ENCODE measurements at places on chromosomes 6 and 20.
A peak's percentile ranks its signal among the peaks of the same experiment; 100 is the strongest.

DNA sequence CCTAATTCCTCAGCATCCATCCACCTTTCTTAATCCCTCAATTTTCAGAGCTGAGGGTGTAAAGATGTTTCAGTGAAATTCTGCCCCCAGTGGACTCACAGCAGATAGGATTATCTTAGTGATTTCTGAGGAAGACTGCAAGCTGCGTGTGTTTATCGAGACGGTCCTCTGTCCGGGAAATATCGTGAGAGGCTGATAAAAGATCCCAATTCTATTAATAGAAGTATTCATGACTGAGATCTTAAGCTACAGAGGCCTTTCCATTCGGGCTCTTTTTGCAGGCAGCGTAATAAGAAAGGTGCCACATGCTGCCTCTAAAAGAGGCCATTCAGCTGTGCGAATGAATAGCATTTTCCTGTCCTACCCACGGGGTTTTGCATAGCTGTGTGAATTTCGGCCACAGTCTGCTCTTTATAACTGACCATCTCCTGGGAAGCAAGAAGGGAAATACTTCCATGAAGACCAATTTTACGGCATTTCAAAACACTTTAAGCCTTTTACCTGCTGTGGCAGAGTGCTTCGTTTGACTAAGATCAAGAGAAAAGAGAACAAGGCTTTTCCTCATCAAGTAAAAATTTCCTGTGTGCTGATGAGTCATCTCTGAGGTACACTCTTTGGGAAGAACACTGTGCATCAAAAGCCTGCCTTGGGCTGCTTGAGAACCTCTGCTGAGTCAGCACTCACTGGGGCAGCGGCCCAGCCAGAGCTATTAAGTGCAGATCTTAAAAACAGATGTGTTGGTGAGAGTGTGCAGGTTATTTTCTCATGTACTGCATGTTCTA lies 208.8 kb downstream of the ARHGAP18 start:
- peak; percentile 99 for DNase-seq

DNA sequence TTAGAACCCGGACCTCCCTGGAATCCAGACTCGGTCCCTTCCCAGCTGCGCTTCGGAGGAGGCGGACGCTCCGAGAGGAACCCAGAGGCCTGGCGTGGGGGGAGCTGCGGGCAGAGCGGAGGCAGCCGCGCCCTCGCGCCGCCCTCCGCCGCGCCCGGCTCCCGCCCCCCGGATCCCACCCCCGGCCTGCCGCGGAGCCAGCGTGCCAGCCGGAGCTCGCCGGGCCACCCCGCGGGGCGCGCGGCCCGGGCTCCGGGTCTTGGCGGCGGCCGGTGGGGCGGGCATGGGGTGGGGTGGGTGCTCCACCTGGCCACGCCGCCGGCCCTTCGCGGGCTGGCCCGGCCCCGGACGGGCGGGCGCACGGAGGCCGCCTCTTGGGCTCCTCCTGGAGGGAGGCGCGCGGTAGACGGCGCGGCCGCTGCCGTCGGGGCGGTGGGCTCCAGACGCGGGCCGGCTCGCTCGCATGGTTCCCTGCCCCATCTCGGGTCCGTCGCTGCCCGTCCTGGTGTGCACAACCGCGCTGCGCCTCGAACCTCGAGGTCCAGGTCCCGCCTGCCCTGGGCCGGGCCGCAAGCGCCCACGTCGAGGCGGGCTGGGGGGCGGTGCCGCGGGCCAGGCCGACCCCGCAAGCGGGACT lies 592 bp upstream of the CDYL start:
- DNase-seq, result no peak

GRCh38 chr6:24445704-24446103 lies 43.0 kb downstream of the MRS2 start:
- DNase-seq, result no peak

- DNase-seq, result no peak
Observed at GRCh38 chr6:116445102-116445501, 16.1 kb upstream of the CALHM6 start.

DNA sequence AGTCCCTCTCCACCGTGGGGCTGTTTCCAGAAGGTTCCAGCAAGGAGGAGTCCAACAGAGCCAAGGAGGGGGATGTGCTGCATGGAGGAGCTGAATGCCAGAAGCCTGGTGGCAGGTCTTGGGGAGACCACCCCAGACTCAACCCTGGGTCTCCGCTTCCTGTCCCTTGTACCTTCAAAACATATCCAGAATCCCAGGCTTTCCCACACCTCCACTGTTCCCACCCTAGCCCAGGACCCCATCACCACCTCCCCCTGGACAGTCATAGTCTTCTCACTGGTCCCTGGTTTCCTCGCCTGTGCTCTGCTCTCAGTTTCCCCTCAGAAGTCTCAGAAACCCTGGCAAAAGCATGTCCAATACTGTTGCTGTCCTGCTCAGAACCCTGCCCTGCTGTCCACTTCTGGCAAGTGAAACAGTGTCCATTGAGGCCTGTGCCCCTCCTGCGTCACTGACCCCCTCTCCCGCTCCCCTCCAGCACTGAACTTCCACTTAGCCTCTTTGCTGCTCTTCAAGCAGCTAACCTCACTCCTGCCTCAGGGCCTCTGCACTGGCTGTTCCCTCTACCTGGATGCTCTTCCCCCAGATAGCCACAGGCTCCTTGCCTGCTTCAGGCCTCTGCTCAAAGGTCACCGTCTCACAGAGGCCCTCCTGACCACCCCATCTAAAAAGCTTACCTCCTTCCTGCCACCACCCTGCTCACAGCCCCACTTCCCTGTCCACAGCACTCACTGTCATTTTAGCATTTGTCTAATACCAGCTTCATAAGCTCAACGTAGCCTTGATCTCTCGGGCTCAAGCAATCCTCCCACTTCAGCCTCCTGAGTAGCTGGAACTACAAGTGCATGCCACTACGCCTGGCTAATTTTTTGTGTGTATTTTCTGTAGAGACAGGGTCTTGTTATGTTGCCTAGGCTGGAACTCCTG lies 169.2 kb downstream of the GRM4 start:
- no peak for DNase-seq

DNA sequence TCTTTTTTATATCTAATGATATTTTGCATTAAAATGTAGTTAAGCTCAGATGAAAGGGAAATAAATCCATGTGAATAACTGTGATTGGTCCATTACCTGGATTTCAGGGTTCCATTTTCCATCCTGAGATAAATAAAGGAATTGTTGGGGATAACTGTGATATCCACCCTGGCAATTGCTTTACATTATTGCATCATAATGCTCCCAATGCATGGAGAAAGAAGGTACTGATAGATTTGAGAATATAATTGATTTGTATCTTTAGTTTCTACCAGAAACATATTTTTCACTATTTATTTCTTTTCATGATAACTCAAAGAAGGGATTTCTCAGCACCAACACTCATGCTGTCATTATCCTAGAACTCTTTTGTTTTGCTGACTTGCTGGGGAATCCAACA lies 102.0 kb upstream of the KCNQ5 start:
- DNase-seq, result no peak

- DNase-seq, result no peak
Observed at GRCh38 chr6:17200395-17200794, 80.8 kb upstream of the RBM24 start.

DNA sequence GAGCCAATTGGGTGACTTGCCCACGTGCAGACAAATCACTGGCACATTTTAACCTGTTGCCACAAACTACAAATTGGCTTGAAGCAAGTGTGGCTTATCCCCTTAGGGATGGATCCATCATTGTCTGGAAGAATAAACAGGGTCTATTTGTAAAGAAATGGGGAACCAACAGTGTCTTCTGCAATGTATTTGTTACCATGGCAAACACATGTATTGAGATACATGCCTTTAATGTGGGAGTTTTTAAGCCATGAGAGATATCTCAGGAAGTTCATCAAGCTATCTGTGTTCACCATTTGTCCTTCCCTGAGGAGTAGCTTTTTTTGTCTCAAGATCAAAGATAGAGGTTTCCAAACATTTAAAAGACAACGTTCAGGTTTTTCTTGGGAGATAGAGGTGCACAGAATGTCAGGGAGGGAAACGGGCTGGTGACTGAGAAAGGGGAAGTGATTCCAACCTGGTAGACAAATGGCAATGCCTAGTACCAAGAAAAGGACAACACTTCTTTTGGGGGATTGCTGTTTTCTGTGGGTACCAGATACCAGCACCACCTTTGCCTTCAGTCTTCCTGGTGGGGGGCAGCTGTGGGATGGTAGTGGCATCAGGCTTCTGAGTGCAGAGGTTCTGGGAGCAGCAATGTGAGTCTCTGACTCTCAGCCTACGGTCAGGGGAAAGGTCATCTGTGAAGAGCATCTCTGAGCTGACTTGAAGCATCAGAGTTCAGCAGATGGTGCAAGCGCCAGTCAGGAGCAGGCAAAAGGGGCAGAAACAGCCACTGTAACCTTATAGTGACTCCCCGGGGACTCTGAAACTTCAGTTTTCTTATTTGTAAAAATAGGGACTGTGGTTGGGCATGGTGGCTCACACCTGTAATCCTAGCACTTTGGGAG lies 20.1 kb upstream of the BCAS1 start:
- DNase-seq, result no peak

DNA sequence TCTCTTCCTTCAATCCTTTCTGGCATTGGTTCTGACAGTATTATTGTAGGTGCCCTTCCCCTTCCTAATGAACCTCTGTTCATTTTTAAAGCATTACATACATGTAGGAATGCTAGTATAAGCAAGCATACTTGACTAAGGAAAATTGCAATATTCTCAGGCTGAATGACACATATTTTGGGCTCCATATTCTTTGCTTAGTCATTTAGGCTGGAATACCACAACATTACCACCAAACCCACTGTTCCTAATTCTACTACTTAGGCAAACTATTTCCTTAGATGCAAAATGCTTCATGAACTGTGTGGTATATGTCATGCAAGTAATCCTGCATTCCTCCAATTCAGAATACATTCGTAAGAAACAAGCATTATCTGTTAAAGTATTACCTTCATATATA lies 113.9 kb downstream of the PRDM1 start:
- peak; percentile 96 for DNase-seq

DNA sequence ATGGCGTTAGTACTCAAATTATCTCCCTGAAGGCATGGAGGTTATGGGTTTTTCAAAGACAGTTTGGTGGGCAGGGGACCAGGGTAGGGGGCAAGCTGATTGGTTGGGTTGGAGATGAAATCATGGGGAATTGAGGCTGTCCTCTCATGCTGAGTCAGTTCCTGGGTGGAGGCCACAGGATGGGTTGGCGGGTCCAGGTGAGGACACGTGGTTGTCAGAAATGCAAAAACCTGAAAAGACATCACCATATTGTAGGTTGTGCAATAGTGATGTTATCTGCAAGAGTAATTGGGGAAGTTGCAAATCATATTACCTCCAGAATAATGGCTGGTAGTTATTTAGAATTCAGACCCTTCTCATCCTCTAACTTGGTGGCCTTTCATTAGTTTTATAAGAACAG lies 30.1 kb downstream of the GPX6 start:
- no peak for DNase-seq

DNA sequence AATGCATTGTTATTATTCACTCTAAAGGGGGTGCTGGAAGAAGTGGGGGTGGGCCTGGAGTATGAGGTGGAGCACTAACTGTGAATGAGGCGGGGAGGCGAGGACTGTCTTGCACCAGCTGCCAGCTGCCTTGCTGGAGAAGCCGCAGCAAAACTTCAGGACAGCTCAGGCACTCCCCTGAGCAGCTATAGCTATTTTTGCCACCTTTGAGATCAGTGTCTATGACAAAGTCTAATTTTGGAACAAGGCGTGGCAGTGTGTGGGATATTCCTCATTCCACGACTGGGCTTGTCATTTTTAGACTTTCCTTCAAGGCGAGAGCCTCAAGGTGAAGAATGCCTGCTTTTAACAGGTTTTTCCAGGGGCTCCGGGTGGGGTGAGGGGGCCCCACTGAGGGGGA lies 143.8 kb downstream of the DOK5 start:
- no peak for DNase-seq

- peak; percentile 67 for DNase-seq
Observed at GRCh38 chr20:19779634-19780033, 21.6 kb downstream of the RIN2 start.

- no peak for DNase-seq
Observed at GRCh38 chr20:52619671-52620070, 352.5 kb upstream of the TSHZ2 start.

GRCh38 chr6:4041480-4041879 lies 37.5 kb downstream of the FAM217A start:
- DNase-seq, result no peak

- DNase-seq, result peak; percentile 5
Observed at GRCh38 chr6:70110126-70111022, 192.5 kb downstream of the COL9A1 start.
